ENCODE measurements at places on chromosomes 7 and 10.

- no peak for DNase-seq
These were observed 254.1 kb upstream of the PFKP start for GRCh38 chr10:2813286-2813685.

DNA sequence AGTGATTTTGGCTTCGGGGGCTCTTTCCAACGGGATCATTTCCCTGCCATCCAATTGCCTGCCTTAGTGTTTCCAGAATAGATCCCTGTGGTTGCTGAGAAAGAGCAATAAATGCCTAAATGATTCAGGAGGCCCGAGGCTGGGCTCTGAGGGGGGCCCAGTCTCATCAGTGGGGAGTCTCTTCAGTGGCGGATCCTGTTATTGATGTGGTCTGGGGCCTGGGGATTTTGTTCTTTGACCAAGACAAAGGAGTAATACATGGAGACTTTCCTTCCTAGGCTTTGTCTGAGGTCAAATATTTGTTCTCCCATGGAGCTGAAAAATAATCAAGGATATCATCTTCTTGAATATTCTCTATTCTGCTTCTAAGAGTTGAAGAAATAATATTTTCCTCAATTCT, 40.8 kb downstream of the TAS2R41 start:
- no peak for DNase-seq

DNA sequence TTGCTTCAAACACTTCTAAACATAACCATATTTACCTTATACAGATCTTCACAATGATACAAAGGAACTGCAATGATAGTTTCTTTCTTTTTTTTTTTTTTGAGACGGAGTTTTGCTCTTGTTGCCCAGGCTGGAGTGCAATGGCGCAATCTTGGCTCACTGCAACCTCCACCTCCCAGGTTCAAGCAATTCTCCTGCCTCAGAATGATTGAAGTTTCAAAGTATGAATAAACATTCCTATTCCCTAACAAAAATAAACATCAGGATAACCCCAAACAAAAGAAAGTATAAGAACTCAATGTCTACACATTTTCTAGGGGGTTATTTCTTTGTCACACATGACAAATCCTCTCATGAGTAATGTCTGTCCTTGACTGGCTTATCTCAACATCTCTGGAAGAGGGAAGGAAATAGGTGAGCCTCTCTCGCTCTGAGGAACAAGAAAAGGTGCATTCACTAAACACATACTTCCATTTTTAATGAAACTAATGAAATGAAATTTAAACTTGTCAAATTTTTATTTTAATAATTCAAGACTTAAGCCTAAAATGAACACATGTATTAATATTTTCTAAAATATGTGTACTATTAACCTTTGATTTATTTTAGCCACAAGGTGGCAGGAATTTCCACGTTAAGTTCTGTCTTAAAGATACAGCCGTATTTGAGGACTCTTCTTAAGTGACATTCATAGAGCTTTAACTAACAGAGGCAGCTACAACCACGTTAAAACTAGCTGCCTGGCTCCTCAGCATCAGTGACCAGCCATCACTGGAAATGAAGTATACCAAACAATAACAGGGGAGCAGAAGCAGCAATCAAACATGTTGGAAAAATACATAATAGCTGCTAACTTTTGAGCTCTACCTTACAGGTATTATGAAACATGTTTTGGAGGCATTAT, 58.3 kb downstream of the MALSU1 start:
- DNase-seq, result peak; percentile 83

- no peak for DNase-seq
These were observed 148.9 kb downstream of the ARID5B start for GRCh38 chr10:62050346-62050892.

DNA sequence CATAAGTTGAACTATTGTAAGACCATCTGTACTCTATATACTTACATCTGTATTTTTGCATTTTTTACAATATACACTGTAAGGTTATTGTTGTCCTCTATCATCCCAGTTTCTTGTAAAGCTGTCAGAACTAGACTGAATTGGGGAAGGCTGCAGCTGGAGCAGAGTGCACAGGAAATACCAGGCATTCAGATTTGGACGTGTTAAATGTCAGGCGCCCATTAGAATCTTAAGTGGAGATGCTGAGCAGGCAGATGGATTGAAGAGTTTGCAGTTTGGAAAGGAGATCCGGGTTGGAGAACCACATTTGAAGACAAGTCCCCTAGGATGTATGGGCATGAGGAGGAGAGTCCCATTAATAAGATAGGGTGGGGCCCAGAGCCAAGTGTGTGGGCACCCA, 40.4 kb downstream of the MTURN start:
- DNase-seq, result no peak

Data from epithelial cell of esophagus (primary cell).